ENCODE measurements at places on chromosomes 7 and 10.

- no peak for DNase-seq
Measured at GRCh38 chr10:102620591-102621442, 23.5 kb upstream of the TRIM8 start.

- peak; percentile 85 for DNase-seq
Measured at GRCh38 chr7:35801392-35802101, 690 bp downstream of the SEPTIN7 start.

DNA sequence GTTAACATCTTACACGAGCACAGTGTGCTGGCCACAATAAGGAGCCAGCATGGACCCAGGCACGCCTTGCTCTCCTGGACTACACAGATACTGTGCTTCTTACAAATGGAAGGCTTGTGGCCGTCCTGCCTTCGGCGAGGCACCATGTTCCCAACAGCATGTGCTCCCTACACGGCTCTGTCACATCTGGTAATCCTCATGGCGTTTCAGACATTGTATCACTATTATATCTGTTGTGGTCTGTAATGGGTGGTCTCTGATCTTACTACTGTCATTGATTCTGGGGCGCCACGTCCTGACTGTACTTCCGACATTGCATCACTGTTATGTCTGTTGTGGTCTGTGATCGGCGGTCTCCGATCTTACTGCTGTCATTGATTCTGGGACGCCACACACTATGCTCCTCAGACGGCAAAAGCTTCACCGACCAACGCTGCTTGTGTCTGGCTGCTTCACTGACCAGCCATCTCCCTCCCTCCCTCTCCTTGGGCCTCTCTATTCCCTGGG is 195.4 kb downstream of the MAD1L1 start:
- peak; percentile 52 for DNase-seq

DNA sequence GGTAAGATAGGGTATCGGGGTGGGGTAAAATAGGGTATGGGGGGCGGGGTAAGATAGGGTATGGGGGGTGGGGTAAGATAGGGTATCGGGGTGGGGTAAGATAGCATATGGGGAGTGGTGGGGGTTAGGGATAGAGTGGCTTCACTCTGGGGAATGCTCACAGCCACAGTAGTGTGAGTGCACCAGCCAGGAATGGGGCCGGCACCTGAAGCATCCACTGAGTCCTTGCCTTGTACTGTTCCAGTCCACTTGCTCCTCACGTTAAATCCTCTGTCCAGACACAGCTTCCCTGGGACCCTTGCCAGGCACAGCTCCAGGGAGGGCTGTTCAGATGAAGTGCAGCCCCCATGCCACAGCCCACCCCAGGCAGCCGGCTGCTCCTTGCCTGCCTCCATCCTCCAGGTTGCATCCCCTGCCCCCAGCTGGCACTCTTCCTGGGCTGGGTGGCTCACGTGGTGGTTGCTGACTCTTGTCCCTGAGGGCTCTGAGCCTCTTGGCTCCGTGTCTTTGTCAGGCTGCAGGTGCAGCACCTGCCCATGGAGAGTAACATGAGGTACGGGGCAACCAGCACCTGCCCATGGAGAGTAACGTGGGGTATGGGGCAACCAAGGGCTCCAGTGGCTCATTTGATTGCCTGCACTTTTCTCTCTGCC is 268.4 kb downstream of the TCERG1L start:
- DNase-seq: no peak

DNA sequence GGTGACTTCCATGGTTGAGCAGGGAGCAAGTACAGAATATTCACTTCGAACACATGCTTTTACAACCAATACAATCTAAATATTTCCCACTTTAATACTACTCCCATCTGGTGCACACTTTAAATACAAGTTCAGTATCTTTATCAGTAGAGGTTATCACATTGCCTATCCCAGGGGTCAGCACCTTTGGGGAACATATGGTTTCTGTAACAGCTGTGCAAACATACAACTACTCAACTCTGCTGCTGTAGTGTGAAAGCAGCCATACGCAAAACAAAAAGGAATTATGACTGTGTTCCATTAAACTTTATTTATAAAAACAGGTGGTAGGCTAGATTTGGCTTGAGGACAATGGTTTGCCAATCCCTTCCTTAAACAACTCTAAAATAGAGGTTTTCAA is 157.5 kb downstream of the XPNPEP1 start:
- DNase-seq: no peak

DNA sequence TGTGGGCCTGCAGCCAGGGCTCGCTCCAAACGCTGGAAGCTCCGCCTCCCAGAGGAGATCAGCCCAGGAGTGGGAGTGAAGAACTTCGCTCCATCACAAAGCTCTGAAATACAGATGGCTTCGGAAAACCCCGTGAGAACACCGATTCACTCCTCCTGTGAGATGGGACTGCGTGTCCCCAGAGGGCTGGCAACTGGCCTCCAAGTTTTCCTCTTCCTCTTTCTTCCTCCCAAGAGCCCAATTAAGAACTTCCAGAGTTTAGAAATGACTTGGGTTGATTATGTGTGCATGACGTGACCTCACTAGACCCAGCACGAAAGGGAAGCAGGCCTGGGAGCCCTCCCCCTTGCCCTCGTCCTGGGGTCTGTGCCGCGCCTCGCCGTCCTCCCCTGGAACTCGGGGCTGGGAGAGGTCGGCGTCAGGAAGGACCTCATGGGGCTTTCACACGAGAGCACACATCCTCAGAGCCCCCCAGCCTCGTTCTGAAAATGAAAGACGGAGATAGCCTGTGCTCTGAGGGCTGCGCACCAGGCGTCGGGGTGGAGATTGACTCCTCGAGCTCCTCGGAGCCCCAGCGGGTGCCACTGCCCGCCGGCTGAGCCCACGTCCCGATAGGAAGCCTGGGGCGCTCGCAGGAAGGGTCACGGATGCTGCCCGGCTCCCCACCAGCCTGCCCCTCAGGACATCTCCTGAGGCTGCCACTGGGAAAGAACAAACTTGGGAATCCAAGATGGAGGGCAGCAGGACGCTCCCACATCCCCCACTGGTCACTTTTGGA is 37.8 kb downstream of the PTPRN2 start:
- DNase-seq: no peak

Measured in CD4-positive, alpha-beta T cell treated with Interleukin-17A for 1 hour (primary cell).